ENCODE measurements at places on chromosomes 12 and 14.
A peak's percentile ranks its signal among the peaks of the same experiment; 100 is the strongest.

DNA sequence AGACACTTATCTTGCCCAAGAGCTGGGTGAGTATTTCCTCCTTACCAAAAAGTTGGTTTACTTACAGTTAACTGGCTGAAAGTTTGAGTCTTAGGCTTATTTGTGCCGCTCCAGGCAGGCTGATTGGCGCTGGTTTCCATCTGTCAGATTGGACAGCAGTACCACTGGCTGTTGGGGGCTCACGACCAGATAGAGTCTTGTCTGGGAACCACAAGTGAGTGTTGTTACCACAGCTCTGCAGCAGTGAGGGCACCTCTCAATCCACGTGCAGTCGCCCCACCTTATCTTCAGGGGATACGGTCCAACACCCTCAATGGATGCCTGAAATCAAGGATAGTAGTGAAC, 58.9 kb downstream of the DDX51 start:
- DNase-seq: no peak

GRCh38 chr12:111022386-111022785, 102.0 kb upstream of the MYL2 start:
- DNase-seq: no peak

- no peak for DNase-seq
Measured at GRCh38 chr14:104268295-104268694, 129.9 kb downstream of the KIF26A start.

- DNase-seq: no peak
Measured at GRCh38 chr12:6360080-6360571, 15.2 kb downstream of the SCNN1A start.

GRCh38 chr12:79444089-79444488, 246.7 kb downstream of the PAWR start:
- DNase-seq: no peak

DNA sequence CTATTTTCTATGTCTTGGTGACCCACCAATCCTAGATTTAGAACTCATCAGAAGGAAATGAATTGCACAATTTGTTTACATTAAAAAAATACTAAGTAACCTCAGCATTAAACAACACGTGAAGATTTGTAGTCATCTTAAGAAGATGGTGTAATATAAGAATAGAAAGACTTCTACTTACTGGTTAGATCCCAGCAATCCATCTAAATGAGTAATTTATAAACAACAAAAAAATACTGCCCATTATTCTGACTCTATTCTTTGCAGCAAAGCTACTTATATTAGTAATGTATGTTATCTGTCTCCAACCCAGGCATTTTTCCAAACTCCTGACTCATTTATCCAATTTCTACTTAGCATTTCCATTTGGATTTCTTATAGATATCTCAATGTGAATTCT, 67.8 kb downstream of the CD163L1 start:
- no peak for DNase-seq

DNA sequence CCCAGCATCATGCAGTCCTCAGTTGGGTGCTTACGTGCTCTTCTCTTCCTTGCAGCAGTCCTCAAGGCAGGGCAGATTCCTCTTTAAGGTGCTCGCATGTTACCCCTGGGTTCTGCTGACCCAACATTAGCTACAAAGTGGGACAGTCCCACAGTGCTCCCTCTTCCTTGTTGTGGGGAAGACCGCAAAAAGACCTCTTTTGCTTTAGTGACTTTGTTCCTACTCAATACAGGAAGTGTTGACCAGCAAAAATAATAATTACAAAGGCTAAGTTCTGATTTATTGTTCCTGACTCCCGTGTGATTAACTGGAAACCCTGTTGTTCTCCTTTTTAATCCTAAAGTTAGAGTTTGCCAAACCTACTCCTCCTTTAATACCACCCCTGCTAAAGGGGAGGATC, 13.7 kb downstream of the PIGH start:
- peak; percentile 32 for DNase-seq
